ENCODE measurements at places on chromosomes 6 and 20.

- no peak for DNase-seq
Measured at GRCh38 chr20:63084563-63084927, 77.8 kb upstream of the BHLHE23 start.

DNA sequence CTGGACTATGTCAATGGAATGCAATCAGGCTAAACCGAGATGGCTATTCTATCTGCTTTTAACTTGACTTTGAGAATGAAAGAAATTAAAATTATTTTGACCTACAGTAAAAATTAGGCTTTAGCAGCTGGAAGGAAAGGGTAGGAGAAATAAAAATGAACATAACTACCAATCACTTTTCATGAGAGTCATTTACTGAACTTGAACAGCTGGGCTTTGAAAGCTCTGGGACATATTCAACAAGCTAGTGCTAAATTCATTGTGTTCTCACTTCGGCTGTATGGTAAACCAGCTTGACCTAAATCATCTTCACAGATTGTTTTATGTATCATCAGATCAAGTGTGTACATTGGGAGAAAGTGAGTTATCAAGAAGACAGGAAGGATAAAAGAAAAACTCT is 161.5 kb upstream of the STXBP5 start:
- no peak for DNase-seq

DNA sequence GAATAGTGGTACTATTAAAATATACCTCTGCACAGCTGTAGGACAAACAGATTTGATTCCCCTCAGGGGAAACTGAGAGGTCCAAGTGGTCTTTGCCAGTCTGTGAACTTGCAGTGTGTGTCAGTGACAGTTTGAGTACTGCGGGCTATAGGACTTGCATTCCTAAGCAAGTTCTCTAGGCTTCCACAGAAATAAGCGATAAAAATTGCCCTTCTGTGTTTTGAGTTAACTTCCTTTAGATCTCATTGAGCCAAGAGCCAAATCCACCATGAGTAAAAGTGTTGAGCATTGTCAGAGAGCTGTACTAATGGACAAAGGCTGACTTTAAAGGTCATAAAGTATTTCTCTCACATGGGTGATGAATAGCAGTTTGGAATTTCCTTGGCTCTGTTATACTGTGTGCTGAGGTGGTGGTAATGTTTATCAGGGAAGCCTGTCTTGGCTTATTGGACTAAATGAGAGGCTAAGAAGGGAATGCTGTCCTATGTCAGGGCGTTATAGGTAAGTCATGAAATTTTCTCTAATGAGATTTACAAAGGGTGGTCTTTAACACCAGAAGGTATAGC is 122.6 kb upstream of the MAP3K7 start:
- DNase-seq: no peak

GRCh38 chr6:93341900-93342613 is 77.3 kb downstream of the EPHA7 start:
- no peak for DNase-seq

DNA sequence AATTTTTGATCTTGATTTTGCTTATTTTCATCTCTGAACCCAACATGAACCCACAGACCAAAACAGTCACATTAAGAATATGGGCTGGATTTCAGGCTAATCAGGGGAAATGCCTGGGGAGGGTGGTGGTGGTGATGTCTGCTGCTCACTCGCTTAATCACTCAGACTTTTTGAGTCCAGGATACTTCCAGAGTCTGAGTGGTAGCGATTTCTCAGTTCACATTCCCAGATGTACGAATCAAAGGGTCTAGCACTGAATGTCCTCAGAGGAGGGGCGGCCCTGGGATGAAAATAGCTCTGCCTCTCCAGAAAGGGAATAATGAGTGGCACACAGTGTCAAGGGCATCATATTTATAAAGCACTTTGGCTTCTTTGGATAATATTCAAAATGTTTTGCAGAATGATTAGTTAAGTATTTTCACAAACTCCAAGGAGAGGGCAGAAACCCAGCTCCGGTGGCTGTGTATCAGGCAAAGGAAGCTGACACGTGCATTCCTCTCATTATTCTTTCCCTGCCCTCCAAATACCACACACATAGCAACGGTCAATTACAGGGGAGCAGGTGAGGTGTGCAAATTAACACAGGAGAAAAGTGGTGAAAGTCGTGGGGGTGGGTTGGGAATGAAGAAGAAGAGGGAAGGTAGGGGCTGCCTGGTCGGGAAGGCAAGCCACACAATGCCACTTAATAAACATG is 345.2 kb upstream of the RSPO3 start:
- DNase-seq: no peak

DNA sequence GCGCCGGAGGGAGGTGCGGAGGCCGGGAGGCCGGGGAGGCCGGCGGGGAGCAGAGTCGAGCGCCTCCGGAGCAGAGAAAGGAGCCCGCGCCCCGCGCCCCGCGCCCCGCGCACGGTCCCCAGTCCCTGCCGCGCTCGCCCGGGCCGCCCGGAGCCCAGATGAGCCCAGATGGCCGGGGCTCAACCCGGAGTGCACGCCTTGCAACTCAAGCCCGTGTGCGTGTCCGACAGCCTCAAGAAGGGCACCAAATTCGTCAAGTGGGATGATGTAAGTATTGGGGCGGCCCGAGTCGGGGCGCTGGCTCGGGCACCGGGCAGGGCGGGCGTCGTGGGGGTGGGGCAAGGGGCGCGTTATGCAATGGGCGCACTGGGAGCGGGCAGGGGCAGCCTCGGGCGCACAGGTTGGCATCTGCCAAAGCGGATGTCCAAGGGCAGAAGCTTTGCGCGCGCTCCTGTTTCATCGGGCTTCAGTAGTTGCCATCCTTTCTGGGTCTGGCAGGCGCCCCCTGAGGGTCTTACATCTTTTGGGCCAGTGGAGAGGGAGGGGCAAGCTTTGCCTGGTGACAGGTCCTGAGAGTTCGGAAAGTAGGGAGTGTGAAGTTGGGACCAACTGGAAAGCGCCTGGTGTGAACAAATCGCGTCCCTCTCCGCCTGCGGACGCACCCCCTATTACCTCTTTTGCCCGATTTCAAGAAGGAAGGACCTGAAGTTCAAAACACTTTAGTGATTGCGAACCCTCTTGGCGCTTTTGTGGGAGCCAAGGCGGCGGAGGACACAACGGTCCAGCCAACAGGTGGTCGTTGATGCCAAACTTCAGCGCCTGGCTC is 631 bp downstream of the PLCB1 start:
- DNase-seq: no peak

DNA sequence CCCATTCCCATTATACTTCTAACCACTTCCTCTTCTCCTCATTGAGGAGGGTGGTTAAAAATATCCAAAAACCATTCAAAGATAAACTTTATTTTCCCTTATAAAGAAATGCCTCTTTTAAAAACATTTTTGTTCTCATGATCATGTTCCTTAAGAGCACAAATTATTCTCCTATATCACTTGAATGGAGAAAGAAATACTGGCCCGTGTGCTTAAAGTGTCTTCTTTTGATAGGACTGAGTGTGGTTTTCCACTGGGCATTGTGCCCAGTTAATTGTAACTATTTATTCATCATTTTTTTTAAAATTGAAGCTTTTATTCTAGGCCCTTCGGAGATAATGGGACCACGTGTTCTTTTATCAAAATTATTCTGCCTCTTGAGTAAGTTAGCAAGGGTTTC is 871.5 kb downstream of the QKI start:
- no peak for DNase-seq

DNA sequence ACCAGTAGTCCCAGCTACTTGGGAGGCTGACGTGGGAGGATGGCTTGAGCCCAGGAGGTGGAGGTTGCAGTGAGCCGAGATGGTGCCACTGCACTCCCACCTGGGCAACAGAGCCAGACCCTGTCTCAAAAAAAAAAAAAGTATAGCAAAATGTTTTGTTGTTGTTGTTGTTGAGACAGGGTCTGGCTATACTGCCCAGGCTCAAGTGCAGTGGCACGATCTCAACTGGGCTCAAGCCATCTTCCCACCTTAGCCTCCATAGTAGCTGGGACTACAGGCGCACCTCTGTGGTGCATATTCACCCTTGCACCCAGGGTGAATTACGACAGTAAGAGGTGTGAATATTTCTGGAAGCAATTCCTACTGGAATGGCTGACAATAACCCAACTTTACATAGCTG is 11.4 kb upstream of the UBR2 start:
- no peak for DNase-seq

- no peak for DNase-seq
Measured at GRCh38 chr6:150324044-150324443, 44.8 kb upstream of the IYD start.

- DNase-seq: no peak
Measured at GRCh38 chr20:32977281-32978008, 26.8 kb downstream of the SUN5 start.

DNA sequence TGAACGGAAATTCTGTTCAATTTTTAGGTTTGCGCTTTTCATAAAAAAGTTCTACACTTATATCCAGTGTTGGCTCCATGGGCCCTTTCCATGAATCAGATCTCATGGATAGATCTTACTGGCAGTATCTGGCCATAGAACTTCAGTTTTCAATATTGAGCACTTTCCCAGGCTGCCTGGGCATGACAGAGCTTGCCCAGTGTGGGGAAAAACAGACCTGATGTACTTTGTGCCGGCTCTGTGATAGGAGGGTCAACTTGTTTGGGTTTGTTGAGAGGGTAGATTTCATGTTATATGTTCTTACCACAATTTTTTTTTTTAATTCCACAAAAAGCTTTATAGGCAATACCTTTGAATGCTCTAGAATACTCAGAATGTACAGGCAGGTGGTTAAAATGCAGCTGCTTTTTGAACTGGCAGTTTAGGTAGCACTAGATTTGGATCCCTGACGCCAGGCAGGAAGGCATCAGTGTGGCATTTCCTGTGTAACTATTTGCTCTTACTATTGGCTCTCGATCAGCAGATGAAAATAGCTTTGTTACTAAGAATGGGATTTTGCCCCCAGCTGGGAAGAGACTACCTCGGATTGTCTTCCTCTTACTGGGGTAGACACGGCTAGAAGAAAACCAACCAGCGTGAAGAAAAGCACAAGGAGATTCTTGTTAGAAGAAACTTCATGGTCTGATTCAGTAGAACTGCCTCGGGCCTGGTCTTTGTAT is 404.9 kb upstream of the SOX4 start:
- DNase-seq: no peak

DNA sequence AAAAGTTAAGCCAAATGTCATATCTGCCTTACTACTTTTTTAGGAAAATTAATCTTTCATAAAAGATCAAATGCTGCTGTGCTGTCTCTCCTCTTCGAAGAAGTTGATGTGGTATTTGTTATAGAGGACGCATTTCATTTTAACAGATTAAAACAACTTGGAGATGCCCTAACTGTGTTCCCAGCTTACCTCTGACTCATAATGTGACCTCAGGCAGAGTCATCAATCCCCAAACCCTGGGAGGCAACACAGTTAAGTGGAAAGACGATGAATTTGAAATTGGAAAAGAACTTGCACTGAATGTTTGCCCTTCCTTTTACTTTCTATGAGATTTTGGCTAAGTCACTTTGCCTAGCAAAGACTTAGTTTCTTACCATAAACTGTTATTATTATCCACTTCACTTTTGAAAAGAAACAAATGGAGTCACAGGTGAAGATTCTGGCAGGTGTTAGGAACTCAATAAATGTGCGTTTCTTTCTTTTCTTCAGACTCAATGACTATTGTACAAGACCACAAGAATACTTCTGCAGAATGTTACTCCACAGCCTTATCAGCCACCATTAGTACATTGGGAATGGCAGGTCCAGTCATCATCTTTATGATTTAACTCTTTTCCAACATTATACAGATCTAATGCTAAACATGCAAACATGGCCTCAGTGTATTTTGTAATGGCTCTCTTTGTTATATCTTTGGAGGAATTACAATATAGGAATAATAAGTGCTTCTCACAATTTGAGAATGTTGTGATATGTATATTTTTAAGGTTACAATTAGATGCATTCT is 102.6 kb downstream of the COL21A1 start:
- DNase-seq: no peak

DNA sequence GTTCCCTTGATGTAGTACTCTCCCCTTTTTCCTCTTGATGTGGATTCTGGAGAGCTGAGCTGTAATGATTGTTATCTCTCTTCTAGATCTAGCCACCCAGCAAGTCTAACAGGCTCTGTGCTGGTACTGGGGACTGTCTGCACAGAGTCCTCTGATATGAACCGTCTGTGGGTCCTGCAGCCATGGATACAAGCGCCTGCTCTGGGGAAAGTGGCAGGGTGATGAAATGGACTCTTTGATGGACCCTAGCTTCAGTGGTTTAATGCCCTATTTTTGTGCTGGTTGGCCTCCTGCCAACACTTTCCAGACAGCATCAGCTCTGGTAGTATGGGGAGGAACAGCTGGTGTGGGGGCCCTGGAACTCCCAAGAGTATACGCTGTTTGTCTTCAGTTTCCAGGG is 216.3 kb downstream of the ADGRG6 start:
- no peak for DNase-seq

GRCh38 chr6:121593011-121593641 is 157.7 kb downstream of the GJA1 start:
- DNase-seq: no peak

DNA sequence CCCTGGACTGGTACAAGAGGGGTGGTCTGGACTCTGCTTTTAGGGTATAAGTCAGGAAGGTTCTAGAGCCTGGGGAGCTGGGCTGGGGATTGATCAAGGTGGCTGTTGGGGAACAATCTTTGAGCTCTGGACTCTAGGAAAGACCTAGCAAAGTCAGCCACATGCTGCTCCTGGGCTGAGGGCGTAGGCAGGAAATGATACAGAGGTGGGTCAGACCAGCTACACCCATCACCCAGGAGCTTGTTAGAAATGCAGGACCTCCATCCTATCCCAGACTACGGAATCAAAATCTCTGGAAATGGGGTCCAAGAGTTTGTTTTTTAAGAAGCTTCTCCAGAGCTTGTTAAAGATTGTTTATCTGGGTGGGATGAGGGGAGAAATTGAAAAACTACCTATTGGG is 9.4 kb downstream of the ADTRP start:
- no peak for DNase-seq

DNA sequence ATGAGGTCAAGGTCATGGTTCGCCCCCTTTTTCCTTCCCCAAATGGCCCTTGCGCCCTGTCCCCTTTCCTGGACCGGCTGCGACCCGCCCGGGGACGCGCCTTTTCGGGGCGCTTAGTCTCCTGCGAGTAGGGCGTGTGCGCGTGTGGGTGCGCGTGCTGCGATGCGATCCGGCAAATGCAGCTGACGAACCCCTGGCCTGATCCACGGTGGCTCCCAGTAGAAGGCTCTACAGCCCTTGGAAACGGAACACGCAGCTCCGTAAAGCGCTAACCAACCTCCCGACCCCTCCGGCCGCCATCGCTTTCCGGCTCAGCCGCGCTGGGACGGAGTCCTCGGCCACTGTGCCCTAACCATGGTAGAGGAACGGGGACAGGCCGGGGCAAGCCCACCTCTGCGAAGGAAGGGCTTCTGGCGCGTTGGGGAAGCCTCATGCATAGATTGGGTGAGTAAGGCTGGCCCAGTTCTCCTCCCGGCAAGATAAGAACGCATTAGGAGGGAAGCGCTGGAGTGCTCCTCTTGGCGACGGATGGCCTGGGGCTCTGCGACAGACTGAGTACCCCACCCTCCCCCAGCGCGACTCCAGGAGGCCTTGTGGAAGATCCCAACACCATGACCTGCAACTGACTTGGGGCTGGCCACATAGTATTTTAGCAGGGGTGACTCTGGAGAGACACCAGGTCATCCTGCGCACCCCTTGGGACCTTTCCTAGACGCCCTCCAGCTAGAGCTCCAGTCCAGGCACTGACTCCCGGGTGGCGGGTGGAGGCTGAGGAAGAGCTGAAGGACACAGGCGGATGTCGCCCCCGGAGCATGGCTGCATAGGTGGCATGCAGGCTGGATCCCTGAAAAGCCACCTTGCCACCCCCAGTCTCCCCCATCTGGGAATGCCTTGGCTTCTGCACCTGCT is 1.1 kb upstream of the SLC4A11 start:
- no peak for DNase-seq
